ENCODE measurements at places on chromosomes 1 and 21.
A peak's percentile ranks its signal among the peaks of the same experiment; 100 is the strongest.

DNA sequence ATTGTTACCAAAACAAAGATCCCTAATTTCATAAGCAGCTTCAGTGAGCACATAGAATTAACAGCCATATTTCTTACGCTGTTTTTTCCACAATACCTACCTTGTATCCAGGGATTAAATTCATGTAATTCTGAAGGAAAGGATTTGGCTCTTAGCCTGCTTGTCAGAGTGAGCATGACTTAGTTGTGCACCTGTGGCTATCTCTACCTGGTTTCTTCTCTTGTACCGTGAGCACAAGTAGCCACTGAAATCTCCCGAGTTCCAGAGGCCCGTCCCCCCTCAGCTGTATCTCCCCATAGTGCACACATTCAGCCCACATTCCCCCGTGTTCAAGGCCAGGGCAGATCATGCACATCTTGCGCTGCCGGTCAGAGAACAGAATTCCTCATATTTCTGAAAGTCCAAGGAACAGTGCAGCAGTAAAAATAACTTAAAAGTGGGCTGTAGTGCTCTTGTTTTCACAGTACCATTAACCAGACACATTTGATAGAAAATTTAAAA, 2.3 kb downstream of the TENT5C start:
- DNase-seq, result no peak

DNA sequence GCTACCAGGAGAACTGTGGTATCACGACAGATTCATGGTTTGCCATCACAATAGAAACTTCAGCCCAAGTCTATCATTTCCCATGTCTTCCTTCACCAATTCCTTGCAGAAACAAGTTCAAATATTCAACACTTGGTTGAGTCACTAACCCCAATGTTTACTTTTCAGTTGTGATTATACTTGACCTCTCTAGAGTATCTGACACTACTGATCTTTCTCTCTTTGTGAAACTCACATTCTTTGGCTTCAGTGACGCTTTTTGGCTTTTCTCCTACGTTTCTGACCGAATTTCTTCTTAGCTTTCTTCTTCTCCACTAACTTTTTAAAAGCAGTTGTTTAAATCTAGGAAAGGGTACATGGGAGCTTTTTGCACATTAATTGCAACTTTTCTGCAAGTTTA, 48.8 kb upstream of the HMGB4 start:
- no peak for DNase-seq

DNA sequence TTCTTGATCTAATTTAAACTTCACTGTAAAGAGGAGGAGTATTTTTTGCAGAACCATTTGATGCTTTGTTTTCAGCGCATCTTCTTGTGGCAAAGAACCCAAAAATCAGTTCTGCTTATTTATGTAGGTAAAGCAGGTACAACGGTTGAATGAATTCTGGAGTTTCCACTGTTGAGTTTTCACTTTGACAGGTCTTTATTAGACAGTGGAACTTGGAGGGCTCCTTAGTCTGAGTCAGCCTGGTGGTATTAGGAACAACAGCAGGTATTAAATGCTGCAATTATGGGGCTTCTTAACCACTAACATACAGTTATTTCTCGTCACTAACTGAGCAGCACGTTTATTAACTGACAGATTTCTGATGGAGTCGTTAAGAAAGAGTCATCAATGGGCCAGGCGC, 1.2 kb downstream of the LRIG2 start:
- no peak for DNase-seq

DNA sequence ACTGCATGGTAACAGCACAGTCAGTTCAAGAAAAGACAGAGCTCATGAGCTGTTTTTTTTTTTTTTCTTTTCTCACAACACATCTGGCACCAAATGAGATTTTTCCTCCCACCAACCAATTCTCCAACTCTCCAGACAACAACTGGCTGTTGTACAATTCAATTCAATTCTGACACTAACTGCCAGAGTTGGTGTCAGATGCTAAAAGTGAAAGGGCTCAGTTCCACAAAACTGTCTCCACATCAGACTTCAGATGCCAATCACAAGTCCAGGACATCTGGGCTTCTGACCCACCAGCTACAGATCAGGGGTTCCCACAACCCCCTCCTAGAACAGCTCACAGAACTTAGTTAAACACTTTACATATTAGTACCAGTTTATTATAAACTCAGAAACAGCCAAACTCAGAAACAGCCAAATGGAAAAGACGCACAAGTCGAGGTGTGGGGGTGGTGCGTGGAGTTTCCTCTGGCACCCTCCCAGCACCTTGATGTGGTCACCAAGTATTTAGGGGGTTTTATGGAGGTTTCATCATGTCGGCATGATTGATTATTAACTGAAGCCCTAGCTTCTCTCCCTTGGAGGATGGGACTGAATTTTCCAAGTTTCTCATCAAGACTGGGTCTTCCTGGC, 39.2 kb upstream of the LRRC8D start:
- DNase-seq, result no peak

DNA sequence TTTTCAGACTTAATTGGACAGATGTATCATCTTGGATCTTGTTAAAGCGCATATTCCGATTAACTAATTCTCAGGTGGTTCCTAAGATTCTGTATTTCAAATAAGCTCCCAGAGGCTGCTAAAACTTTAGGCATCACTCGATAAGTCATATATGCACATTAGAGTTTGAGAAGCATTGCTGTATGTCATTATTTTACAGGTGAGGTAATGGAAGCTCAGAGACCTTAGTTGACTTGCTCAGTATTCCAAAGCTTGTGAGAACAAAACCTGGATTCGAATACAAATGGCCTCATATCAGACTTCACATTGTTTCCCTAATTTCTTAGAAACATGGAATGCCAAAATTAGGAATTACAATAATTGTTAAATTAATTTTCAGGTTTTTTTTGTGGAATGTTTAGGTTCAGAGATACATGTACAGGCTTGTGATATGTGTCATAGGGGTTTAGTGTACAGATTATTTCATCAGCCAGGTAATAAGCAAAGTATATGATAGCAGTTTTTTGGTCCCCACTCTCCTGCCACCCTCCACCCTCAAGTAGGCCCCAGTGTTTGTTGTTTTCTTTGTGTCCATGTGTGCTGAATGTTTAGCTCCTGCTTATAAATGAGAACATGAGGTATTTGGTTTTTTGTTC, 96.8 kb downstream of the XPR1 start:
- no peak for DNase-seq

- no peak for DNase-seq
These were observed 603.5 kb upstream of the ADAMTS5 start for GRCh38 chr21:27570306-27570868.

- DNase-seq, result no peak
These were observed 604 bp downstream of the FGR start for GRCh38 chr1:27634177-27634984.

- DNase-seq, result no peak
These were observed 5.5 kb downstream of the RCAN1 start for GRCh38 chr21:34609244-34609932.

- no peak for DNase-seq
These were observed 16.4 kb upstream of the TARBP1 start for GRCh38 chr1:234495231-234495990.

- peak; percentile 57 for DNase-seq
These were observed 6.7 kb upstream of the WNT2B start for GRCh38 chr1:112501810-112502641.

DNA sequence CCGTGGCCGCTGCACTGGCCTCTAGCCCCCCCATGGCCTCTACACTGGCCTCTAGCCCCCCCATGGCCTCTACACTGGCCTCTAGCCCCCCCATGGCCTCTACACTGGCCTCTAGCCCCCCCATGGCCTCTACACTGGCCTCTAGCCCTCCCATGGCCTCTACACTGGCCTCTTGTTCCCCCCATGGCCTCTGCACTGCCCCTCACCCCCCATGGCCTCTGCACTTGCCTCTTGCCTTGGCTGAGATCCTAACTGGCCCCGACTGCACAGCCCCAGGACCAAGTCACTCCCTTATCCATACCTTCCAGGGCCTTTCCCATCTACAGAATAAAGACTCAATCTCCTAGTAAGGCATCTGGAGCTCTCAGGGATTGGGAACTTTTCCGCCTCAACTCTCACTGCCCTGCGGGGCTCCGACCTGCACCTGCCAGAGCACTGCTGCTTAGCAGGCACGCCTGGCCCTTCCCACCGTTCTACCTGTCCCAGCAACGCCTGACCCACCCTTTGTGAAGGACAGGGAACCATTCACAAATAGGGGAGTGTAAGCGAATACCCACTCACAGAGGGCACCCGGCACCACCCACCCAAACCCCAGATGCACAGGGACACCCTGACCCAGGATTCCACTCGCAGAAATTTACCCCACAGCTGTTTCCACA, 38.8 kb downstream of the ACOT7 start:
- DNase-seq, result no peak

GRCh38 chr1:175376194-175376593, 183.6 kb upstream of the KIAA0040 start:
- no peak for DNase-seq

DNA sequence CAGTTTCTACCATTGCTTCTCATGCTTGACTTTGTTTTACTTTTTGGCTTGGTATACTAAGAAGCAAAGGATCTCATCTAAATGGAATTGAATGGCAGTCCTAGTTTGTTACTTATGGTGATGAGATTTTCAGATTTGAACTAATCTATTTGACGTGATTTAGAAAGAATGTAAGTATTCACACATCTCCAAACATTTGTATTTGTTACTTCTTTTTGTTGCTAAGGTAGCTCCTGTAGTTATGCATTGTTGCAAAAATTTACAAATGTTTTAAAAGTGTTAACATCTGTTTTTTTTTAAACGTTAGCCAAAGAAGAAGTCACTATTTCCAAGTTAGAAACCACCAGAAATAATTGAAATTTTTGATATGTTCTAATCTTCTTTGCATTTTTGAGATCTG, 222.5 kb downstream of the RPS6KC1 start:
- no peak for DNase-seq

DNA sequence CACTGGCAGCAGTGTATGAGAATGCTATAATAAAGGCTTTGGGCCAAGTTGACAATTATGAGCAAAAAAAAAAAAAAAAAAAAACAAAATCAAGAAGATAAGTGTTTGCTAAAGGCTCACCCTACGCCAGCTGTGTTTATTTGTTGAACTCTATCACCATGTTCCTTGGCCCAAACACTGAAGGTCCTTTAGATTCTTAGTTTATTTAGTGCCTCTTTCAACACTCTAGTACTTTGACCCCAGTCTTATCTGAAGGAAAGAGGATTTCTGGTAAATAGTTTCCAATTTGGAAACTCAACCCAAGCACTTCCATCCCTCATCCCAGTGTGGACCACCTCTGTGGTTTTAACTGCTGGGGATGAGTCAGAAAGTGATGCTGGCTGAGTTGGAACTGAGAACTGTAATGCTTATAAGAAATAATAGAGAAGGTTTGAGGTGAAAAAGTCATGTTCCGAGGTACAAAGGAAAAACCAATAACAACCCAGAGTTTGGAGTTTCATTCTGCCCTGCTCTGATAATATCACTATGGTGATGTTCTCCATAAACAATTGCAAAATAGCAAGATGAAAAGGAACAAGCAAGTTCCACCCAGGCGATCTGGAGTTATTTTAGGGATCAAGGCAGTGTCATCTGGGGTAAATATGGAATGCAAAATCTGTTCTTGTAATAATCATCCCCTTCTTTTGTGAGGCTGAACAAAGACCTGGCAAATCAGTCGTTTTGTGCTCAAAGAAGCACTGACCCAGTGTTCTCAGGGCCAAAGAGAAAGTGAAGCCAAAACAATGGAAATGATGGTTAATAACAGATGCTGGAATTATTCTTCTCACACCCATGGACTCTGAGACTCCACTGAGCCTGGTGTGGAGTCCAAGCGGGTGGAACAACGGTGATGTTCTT, 19.7 kb upstream of the CAPZB start:
- peak; percentile 35 for DNase-seq

DNA sequence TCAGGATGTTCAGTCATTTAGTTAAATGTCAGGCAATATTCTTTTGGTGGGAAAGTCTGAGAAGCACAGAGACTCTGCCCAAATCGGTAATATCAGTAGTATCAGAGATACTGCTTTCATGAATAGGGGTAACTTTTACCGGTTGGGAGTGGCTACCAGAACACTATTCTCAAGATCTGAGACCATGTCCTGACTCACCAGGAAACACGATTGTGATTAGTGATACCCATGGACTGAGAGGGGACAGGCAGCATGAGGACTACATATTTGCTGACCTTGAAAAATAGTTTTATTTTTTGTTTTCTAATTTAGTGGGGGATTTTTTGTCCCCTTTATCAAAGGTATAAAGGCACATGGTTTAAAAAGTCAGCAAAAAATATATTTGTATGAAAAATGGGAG, 76.0 kb upstream of the NEK2 start:
- no peak for DNase-seq

- DNase-seq, result no peak
These were observed 132.9 kb downstream of the RHOU start for GRCh38 chr1:228867951-228868730.

DNA sequence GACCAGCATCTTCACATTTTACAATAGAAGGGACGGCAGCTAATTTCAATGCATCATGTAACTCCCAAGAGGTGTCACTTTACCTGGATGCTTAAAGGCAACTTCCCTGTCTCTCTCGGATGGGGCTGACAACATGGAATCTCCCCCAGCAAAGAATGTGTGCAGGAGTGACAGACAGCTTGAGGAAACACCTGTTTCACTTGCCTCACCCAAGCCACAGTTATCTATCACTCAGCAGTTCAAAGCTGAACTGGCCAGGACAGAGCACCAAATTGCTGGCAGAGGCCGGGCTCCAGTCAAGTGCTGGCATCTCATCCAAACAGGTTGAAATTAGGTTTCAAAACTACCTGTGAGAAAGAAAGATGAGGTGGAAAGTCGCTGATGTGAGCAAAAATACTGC, 538.0 kb upstream of the PLXNA2 start:
- DNase-seq, result no peak

- DNase-seq, result no peak
These were observed 25.2 kb downstream of the HTR6 start for GRCh38 chr1:19689856-19690255.

- DNase-seq, result no peak
These were observed 431 bp downstream of the RAB42 start for GRCh38 chr1:28592321-28593071.

DNA sequence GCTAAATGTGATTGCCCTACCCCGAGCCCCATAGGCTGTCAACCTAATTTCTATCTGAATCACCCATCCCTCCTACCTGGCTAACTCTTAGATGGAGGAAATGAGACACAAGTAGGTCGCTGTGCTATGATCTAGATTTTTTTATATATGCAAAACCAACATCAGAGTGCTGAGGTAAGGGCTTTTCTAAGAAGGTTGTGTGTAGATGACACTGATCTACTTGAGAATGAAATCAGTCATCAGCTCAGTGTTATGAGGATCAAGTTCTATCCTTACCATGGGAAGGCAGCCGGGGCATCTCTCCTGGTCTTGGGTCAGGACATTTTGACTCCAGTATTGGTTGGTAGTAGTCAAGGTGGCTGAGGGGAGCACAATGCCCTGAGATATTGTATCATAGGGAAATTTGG, 23.6 kb downstream of the SLAMF1 start:
- no peak for DNase-seq

DNA sequence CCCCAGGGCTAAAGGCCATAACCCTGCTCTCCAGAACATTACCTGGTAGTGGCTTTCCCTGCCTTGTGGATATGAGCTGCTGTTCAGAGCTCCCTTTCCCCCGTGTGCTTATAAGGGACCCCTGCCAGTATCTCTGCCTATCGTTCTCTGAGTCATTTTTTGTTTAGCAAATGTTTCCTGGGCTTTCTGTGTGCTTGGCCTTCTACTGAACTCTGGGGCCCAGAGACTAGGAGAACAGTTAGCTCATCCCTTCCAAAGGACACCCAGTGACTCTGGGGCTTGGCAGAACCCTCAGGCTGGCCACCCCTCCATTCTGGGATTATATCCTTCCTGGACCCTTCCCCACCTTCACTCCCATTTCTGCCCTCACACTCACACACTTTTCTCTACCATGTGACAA, 80.8 kb upstream of the POU3F1 start:
- DNase-seq, result no peak

- peak; percentile 86 for DNase-seq
These were observed 17.7 kb downstream of the NFYC start for GRCh38 chr1:40709100-40709801.

Measured in LoVo (cell line).